ENCODE measurements at places on chromosomes 7 and 10.
A peak's percentile ranks its signal among the peaks of the same experiment; 100 is the strongest.

DNA sequence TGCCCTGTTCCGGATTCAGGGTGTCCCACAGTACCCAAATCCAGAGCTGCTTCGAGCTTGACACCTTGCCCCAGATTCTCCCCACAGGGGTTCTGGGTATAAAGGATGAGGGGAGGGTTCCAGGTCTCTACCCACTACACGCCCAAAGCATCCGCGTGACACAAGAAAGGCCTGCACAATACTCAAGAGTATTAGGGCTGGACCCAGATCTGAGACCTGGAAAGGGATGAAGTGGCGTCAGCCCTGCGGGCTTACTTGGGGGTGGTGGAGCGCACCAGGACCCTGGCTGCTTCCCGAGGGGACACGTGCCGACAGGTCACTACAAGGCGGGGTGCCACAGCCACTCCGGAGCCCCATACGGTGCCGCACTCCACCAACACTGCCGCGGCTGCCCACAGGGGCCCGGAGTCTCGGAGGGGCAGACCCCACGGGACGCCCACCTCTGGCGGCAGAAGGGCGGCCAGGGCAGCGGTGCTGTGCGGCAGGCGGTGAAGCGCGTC lies 1.3 kb downstream of the TYSND1 start:
- DNase-seq = no peak

- no peak for DNase-seq
These were observed 140.8 kb upstream of the NFE2L3 start for GRCh38 chr7:26011039-26011696.

DNA sequence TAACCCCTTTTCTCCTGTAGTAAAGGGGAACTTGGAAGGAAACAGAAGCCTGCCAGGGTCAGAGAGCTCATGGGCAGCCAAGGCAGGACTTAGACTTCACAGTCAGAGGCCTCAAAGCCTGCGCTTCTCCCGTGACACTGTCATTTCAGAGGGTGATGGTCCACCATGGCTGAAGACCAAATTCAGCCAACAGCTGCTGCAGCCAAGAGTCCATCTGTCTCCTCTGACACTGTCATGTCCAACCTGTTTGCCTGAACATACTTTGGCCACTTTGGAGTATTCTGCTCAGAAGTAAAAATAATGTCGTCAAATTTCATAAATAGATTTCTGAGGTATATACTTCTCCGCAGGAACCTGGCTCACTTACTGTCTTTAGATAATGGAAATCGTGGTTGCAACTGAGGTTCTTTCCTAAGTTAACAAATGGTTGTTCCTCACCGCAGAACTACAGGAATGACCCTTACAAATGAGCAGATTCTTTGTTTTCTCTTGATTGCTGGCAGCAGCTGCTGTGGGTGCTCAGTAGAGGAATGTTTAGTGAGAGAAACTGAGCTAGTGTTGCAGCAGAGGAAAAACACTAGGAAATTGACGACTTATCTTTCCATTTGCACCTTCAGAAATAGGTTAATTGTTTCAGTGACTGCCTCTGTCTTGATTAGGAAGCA lies 626.5 kb downstream of the SDK1 start:
- no peak for DNase-seq

GRCh38 chr7:139682136-139683013 lies 95.4 kb downstream of the HIPK2 start:
- no peak for DNase-seq

DNA sequence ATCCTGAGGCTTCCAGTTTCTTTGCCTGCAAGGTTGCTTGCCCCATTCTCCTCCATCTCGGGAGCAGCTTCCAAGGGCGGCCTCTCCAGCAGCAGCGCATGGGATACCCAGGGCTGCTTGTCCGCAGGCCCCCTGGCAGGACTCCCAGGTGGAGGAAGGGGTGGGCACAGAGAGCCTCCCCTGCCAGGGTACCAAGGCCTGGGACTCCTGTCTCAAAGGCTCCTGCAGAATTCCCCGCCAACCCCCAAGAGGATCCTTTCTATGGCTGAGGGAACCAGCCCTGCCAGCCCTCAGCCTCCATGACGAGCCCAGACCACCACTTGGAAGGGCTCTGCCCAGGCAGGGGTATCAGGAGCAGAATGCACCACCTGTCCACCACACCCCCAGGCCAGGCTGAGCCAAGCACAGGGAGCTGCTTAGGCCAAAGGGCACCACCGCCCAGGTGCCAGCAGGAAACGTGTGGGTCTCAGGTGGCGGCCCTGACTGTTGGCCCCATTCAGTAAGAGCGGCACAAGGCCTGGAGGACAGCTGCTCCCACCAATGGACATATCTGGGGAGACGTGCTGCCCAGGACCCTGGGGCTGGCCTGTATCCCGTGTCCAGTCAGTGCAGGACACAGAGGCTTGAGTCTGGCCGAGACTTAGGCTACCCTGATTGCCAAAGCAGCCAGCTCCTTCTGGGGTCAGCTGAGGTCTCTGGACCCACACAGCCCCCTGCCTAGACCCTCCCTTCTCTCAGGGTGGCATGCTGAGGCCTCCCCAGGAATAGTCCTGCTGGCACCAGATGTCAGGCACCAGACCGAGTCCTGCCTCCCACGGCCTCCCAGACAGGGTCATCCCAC lies 33.8 kb upstream of the INPP5A start:
- no peak for DNase-seq

DNA sequence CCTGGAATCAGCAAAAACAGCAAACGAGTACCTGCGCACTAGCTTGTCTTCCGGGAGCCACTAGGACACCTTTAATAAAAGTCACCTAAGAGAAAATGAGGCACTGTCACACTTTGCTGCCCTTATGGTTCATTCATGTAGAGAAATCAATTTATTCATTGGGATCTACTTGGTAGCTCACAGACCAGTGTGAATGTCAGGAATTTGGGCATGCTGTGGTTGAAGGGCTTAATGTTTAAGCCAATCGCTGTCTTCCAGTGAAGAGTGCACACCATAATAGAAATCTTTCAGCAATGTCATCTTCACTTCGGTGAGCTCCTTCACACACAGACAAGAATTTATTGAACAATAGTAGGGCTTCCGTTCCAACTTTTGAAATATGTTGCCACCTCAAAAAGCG lies 65.1 kb downstream of the MARCHF5 start:
- DNase-seq = no peak

- no peak for DNase-seq
These were observed 53.8 kb upstream of the AKR1E2 start for GRCh38 chr10:4772202-4772570.

GRCh38 chr10:77321838-77322237 lies 315.8 kb downstream of the KCNMA1 start:
- DNase-seq = no peak

DNA sequence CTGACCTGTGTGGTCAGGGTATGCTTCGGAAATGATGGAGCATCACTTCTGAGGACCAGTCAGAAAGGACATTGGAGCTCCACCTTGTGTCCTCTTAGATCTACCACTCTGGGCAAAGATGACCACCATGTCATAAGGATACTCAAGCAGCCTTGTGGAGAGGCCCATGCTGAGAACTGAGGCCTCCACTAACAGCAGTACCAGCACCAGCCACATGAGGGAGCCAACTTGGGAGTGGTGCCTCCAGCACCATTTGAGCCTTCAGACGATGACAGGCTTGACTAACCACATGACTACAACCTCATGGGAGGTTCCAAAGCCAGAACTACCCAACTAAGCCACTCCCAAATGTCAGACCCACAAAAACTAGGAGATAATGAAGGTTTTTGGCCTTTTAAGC lies 116.0 kb downstream of the NPTX2 start:
- peak; percentile 73 for DNase-seq

DNA sequence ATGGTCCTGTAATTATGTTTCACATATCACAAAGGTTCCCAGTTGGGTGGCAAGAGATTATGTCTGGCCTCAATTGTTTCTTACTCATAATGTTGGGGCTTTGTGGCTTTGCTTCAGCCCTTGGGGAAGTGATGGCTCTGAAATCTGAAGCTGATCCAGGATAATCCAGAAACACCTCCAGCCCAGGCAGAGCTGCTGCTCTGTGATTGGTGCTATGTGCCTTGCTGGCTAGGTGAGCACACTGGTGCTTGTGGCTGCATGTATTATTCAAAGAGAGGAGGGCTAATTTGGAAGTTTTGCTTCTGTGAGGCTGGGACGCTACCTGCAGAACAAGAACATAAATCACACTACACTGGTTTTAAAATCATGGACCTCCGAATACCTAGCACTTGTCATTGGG lies 346.6 kb upstream of the MGMT start:
- DNase-seq = no peak

DNA sequence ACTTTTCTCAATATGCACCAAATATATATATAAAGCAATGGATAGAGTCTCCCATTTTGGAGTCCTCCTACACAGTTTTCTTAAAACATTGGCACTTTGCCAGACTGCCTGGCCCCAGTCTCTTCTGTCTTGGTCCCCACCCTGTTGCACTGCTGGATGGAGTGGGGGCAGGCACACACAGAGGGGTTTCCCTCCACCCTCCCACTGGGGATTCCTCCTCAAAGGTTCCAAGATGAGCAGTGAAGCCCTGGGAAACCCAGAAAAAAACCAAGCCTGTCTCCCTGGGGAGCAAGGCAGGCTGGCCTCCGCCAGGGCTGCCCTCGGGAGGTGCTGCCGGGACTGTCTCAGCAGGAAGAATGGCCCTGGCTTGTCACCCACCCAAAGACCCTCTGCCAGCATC lies 68.0 kb downstream of the SH3PXD2A start:
- no peak for DNase-seq

- DNase-seq = no peak
These were observed 86.3 kb downstream of the TBXAS1 start for GRCh38 chr7:139915268-139915863.

DNA sequence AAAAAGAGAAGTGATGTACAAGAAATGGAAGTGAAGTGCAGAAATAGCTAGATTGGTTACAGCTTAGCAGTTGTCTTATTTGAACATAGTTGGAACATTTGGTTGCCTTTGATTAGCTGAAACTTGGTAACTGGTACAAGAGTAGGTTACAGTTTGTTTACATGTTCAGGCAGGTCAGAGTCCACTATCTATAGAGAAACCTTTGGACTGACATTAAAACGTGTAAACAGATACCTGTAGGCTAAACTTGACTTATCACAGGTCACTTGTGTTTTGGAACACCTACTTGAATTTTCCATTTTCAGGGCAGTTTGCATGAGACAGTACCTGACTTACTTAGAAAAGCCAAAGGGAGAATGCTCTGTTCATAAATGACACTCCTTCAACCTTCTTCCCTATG lies 28.5 kb upstream of the CYP2C8 start:
- DNase-seq = no peak

DNA sequence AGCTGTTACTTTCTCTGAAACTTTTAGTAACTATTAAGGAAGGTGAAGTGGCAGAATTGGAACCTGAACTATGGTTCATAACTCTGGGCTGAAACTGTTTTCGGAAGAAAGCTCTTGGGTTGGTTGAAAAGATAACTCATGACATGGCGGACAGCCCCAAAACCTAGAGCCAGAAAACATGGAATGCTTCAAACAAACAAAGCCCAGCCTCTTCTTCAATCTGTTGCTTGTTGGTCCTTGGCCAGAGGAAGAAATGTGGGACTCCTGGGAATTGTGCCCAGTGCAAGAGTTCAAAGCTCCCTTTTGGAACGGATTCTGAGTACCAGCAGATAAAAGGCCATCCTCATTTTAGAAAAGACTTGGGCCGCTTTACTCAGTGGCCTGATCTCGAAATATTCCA lies 52.9 kb upstream of the CACNB2 start:
- no peak for DNase-seq

DNA sequence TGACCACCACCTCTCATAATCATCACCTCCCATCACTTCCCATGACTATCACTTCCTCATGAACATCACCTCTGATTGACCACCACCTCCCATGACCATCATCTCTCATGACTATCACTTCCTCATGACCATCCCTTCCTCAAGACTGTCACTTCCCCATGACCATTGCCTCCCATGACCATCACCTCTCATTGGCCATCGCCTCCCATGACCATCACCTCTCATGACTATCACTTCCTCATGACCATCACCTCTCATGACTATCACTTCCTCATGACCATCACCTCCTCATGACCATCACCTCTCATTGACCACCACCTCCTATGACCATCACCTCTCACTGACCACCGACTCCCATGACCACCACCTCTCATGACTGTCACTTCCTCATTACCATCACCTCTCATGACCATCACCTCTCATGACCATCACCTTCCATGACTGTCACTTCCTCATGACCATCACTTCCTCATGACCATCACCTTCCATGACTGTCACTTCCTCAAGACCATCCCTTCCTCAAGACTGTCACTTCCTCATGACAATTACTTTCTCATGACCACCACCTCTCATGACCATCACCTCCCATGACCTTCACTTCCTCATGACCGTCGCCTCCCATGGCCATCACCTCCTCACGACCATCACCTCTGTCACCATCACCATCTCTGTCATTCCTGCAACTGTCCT lies 51.6 kb downstream of the PDGFA start:
- no peak for DNase-seq

DNA sequence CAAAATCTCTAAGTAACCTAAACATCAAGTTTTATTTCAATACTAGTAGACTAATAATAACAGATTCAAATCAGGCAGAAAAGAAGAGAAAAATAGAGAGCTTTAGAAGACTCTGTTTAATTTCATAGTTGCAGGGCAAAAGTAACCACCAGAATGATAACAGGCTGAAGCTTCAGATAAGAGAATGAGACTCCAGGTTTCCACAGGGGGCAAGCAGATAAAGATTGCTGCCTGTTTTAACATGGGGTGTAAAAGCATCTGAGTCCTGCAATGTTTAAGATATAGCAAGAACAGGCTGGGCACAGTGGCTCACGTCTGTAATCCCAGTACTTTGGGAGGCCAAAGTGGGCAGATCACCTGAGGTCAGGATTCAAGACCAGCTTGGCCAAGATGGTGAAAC lies 11.0 kb downstream of the CROT start:
- no peak for DNase-seq

- DNase-seq = peak; percentile 45
These were observed 24.2 kb downstream of the CRTAC1 start for GRCh38 chr10:98006266-98006665.

DNA sequence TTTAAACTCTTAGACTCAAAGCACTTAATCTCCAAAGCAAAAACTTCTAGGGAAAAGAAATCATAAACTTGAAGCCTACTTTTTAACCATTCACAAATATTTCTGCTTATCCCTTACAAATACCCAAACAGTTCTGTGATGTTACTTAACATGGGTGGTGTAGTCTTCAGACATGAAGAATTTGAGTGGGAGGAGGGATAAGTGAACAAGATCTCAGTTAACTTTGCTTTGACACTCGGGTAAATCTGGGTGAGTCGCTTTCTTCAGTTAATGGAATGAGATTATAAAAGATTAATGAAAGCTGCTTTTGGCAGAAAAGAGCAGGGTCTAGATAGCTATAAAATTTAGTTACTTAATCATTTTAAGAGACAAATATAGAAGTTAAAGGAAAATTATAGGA lies 47.5 kb downstream of the RNF133 start:
- DNase-seq = no peak

DNA sequence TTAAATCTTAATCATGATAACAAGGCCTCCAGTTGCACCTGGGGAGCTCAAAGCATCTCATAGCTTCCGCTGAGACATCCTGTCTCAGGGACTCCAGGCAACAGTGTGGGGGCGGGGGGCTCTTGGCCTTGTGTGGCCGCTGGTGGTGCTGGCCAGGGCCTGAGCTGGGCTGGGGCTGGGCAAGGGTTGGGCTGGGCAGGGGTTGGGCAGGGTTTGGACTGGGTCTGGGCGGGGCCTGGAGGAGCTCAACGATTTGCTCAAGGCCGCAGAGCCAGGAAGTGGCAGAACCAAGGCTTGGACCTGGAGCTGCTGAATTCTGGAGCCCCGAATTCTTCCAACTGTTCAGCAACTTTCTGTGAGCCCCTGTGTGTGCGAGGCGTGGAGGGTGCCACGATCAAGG lies 37.9 kb upstream of the PSMG3 start:
- DNase-seq = no peak
